ENCODE measurements at places on chromosomes 13 and 19.

GRCh38 chr19:4910594-4911281 is 1.4 kb downstream of the UHRF1 start:
- no peak for DNase-seq

GRCh38 chr13:54928071-54928470 is 1899.5 kb downstream of the OLFM4 start:
- no peak for DNase-seq

DNA sequence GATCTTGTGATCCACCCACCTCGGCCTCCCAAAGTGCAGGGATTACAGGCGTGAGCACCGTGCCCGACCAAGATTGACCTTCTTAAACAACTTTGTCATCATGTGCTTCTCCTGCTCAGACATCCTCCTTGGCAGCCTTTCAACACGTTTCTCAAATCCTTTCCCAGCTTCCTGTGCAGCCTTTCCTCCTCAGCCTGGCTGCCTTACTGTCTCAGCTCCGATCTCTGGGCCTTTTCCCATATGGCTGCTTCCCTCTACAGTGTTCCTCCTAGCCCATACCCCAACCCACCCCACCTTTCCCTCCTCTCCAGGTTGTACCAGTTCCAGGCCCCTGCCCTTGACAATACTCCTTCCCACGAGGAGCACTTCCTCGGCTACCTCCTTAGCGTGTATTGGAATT is 7.2 kb downstream of the PHF11 start:
- no peak for DNase-seq

GRCh38 chr19:16283210-16284061 is 41.2 kb upstream of the KLF2 start:
- DNase-seq = peak; percentile 92

GRCh38 chr13:30409886-30410704 is 12.2 kb upstream of the UBE2L5 start:
- no peak for DNase-seq

DNA sequence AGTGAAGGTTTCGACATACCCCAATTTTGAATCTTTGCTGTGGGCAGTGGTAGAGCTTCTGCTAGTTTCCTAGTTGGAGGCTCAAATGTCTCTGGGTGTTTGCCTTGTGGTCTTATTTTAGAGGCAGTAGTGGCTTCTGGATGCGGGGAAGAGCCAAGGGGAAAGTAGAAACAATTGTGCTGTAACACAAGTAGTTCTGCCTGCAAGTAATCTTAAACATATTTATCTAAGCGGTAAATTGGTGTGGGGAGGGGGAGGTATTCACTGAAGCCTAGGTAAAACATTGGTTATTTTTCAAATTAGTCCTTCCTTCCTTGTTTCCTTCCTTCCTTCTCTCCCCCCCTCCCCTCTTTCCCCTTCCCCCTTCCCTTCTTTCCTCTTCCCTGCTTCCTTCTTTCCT is at the start of gene PCDH20:
TSS of gene PCDH20 (minus strand) at position 101 of the 400 bp plus-strand sequence. CDS start 691 bp downstream, outside the sequence.
- no peak for DNase-seq

GRCh38 chr13:61253105-61253877 is 162.4 kb downstream of the PCDH20 start:
- DNase-seq = no peak

DNA sequence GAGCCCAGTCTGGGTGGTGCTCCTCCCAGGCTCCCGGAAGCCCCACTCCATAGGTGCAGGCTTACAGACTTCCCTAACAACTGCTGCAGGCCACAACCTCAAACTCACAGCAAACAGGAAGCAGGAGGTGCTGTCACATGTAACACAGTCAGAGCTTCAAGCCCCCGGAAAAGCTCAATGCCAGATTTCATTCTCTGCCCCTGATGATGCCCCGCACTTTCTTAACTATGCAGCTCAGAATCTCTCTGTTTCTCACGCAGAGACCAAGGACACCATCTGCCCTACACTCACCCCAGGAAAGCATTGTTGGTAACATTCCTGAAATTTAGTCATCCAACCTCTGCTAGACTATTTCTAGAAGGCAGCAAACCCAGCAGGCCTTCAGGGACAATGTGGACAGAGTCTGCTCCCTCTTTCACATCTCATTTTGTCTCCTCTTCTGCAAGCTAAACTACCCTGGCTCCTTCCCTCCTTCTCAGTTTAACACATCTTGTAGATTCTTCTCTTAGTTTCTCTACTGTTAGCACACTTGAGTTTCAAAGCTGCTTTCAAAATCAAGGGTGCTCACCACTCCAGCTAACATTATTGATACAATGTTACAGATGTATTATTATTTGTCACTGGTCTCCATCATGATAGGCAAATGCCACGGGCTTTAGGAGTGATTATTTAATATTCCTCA is 162.5 kb downstream of the KCTD12 start:
- DNase-seq = no peak

DNA sequence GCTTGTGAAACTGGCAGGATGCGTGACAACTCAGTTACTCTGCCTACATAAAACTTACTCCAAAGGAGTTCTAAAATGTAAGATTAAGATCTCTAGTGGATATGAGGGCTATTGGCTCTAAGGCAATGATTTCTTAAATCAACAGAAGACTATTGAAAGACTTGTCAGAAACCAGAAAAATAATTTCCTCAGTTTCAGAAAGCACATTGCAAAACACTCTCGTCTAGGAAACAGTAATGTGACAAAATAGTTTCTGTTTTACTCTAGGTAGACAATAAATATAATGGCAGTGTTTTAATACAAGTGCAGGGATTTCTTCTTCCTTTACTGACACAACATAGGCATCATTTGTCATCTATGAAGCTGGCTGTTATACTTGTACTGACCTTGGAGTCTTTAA is 230.1 kb downstream of the KCTD12 start:
- DNase-seq = no peak

GRCh38 chr19:4676955-4677731 is 7.0 kb upstream of the MYDGF start:
- no peak for DNase-seq

DNA sequence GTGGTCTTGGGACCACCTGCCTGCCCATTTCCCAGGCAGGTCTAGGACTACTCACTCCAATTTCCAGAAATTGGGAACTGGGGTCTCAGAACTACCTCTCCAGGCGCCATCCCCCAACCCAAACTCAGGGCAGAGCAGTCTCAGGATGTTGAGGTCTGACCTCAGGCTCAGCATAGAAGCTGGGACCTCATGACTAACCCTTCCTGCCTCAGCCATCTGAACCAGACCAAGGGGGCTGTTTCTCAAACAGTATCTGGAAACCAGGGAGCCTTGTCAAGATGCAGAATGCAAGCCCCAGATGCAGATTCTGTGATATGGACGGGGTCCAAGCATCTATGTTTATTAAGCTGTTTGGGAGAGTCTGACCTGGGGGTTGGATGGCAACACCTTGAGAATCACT is 1.3 kb downstream of the FBXW9 start:
- DNase-seq = no peak

DNA sequence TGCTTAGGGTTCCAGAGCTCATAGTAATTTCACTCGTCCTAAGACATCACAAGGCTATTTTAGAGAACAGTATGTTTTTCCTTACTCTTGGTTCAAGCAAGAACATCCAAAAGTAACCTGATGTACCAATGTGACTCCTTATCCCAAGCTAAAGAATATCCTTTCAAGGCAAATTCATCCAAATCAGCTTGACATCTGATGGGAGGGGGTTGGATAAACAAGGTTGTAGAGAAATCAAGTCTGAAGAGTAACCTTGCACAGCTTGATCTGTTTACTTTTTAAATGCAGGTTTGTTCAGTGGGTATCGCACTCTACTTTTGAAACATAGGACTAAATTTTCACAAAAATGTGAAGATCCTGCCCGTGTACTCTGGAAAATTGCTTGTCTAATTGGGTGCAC is 201.2 kb downstream of the GGACT start:
- DNase-seq = no peak

GRCh38 chr13:26423629-26424028 is 133.9 kb upstream of the WASF3 start:
- DNase-seq = peak; percentile 59

GRCh38 chr19:5108123-5108596 is 139.2 kb downstream of the KDM4B start:
- DNase-seq = no peak

- DNase-seq = no peak
Observed at GRCh38 chr13:71368336-71368735, 498.7 kb downstream of the DACH1 start.

DNA sequence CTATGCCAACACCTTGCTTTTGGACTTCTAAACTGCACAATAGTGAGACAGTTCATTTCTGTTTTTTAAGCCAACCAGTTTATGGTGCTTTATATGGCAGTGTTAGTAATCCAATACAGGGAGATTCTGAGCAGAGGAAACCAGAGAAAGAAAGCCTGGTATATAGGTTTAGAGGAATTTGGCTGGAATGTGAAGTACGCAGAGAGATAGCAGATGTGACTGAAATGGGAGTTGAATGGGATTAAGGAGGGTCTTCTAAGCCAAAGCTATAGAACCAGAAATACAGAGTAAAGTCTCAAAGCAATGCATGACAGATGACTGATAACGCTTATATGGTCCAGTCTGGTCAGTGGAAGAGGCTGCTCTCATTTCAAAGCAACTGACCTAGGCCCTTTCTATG is 453.7 kb downstream of the GPC6 start:
- no peak for DNase-seq

GRCh38 chr19:9323557-9323918 is 441 bp upstream of the ZNF559 start:
- DNase-seq = peak; percentile 75

DNA sequence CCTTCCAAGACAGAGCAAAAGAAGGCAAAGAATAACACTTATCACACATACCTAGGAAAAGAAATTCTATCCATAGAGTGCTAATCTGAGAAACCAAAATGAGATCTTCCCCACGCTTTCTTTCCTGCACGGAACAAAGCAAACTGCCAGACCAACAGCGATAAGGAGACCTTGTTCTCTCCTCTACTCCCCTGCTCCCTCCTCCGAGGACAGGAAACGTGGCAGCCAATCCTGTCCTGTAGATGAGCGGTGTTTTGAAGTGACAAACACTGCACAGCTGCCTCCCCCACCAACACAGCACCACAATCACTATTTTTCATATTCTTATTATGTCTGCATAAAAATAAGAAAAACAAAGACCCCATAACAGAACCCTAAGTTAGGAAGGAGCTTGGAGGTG is 113.9 kb upstream of the IRS2 start:
- DNase-seq = no peak

DNA sequence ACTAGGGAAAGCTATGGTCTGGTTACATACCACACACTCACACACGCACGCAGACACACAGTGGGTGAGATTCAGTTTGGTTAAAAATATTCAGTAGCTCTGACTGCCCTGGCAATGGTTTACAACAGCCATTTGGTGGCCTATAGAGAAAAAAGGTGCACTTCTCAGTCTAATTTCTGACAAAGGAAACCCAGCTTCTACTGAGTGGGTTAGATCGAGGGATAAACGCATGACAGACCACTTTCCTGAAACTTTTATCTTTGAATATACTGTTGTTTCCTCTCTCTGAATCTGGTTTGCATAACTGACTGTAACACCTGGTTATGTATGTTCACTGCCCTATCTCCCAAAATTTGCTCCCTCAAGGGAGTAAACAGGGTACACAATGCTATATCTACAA is 2.5 kb downstream of the LIG4 start:
- no peak for DNase-seq

DNA sequence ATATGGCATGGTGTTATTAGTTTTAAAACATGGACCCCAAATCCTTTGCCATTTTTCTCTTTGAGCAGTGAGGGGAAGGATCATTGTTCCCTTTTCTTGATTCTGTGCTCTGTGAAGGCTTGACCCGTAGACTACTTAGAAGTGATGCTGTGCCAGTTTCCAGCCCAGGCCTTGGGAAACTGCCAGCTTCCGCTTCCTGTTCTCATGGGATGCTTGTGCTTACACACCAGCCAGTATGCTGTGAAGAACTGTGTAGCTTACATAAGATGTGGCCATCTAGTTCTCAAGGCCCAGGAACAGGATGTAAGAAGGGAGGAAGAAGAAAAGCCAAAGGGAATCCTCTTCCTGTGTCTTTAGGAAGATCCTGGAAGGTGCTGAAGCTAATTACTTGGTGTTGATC is 180.9 kb downstream of the PCCA start:
- no peak for DNase-seq

- no peak for DNase-seq
Observed at GRCh38 chr13:113637262-113638160, 20.5 kb downstream of the ATP4B start.

DNA sequence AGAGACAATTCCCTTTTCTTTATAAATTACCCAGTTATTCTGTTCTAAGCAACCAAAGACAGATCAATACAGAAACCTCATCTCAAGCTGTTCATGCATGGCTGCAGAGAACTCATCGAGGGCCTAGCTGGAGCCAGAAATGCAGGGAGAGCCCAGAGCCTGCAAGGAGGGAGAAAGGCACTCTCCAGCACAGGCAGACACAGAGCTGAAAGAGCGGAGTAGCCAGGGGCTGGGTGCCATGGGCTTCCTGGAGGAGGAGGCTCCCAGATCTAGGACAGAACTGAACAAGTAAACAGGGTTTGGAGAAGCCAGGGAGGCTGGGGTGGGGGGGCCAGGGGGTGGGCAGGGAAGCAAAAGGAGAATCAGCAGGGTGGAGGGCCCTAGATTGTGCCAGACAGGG is 144.2 kb upstream of the ZNF507 start:
- DNase-seq = no peak

GRCh38 chr19:11242864-11243797 is 3.7 kb downstream of the ANGPTL8 start:
- DNase-seq = peak; percentile 90

GRCh38 chr13:94324767-94325540 is 154.5 kb downstream of the DCT start:
- no peak for DNase-seq

- no peak for DNase-seq
Observed at GRCh38 chr13:102651892-102652291, 43.0 kb downstream of the METTL21C start.

GRCh38 chr19:35095667-35096368 is 19.8 kb upstream of the FXYD3 start:
- no peak for DNase-seq

- no peak for DNase-seq
Observed at GRCh38 chr13:33150126-33150525, 133.9 kb downstream of the KL start.
